ENCODE measurements at places on chromosomes 3 and 15. TPM values are rescaled to one million over a fixed set of nuclear protein-coding genes. Genes with fewer than 3 reads are reported as not detected.

SI gene
- total RNA-seq, result 4.7 TPM

CIDEC gene
- total RNA-seq, result 1.6 TPM

CCDC39 gene
- not detected for total RNA-seq

SLCO3A1 gene
- total RNA-seq, result 104 TPM

SLC51B gene
- total RNA-seq, result 1.2 TPM

KLF15 gene
- total RNA-seq, result 7.9 TPM

SLC28A1 gene
- 0.31 TPM for total RNA-seq

PDZRN3 gene
- total RNA-seq, result 58.6 TPM

HCN4 gene
- total RNA-seq, result 3.8 TPM

ADAMTSL3 gene
- 2.4 TPM for total RNA-seq

DNA sequence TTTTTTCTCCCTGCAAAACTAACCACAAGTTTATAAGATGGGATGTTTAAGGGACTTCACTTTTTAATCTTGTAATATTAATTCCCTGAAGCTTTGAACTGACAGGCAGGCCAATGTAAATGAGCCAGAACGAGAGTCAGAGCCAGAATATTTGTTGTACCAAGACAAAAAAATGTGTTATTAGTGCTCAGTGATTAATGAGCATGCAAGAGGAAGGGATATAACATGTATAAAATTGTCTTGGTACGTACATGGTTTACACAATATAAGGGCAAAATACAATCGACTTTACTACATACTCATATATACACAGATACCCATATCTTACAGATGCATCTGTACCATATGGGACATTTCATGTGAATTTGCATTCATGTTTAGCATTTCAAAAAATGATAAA is 331.2 kb downstream of the MECOM start:
- H3K27ac ChIP-seq, result no peak overlapping the region
- no peaks in the 10 kb centered on the region for H3K36me3 ChIP-seq
- peaks cover 27% of the 10 kb centered on the region for H3K4me1 ChIP-seq
- no peak for DNase-seq
- H3K4me3 ChIP-seq, result no peak overlapping the region
- no peaks in the 10 kb centered on the region for H3K27me3 ChIP-seq

- H3K4me1 ChIP-seq, result peaks cover 5% of the 10 kb centered on the region
- H3K27ac ChIP-seq, result no peak overlapping the region
- H3K27me3 ChIP-seq, result no peaks in the 10 kb centered on the region
- no peaks in the 10 kb centered on the region for H3K36me3 ChIP-seq
- no peak for DNase-seq
Observed at GRCh38 chr3:7204848-7205156, 343.9 kb downstream of the GRM7 start.

DNA sequence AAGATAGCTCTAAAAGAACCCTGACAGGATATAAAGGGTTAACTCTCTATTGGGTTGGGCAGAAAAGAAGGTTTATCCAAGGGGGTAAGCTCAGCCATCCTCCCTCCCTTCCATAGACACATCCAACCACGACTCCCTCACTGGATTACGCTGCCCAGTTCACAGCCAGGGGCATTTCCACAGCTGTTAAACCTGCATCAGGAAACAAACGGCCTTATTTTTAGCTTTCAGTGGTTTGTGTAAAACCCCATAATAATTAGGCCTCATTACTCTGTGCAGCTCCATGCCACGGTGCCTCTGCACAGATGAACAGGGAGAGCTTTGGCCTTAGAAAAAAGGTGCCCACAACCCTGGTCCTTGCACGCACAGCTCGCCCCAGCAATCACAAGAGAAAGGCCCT is 110.6 kb downstream of the GABRB3 start:
- no peak for DNase-seq
- no peaks in the 10 kb centered on the region for H3K4me1 ChIP-seq
- H3K36me3 ChIP-seq, result no peaks in the 10 kb centered on the region

GRCh38 chr15:55868707-55869106 is 124.7 kb downstream of the NEDD4 start:
- no peak overlapping the region for H3K4me3 ChIP-seq
- H3K27me3 ChIP-seq, result no peaks in the 10 kb centered on the region
- no peak for DNase-seq
- H3K36me3 ChIP-seq, result peaks cover 6% of the 10 kb centered on the region
- H3K27ac ChIP-seq, result no peak overlapping the region
- H3K4me1 ChIP-seq, result peaks cover 13% of the 10 kb centered on the region

- no peaks in the 10 kb centered on the region for H3K4me1 ChIP-seq
- H3K4me3 ChIP-seq, result no peak overlapping the region
- H3K36me3 ChIP-seq, result no peaks in the 10 kb centered on the region
- H3K27me3 ChIP-seq, result no peaks in the 10 kb centered on the region
- H3K27ac ChIP-seq, result no peak overlapping the region
Observed at GRCh38 chr15:47041301-47041700, 676.0 kb upstream of the SEMA6D start.

GRCh38 chr15:87576486-87577176 is 679.9 kb downstream of the NTRK3 start:
- no peaks in the 10 kb centered on the region for H3K36me3 ChIP-seq
- H3K4me3 ChIP-seq, result no peak overlapping the region
- H3K4me1 ChIP-seq, result no peaks in the 10 kb centered on the region

GRCh38 chr15:43204016-43204901 is 16.6 kb downstream of the EPB42 start:
- H3K36me3 ChIP-seq, result no peaks in the 10 kb centered on the region
- no peak overlapping the region for H3K4me3 ChIP-seq
- no peak overlapping the region for H3K27ac ChIP-seq
- DNase-seq, result no peak
- H3K4me1 ChIP-seq, result peaks cover 6% of the 10 kb centered on the region

DNA sequence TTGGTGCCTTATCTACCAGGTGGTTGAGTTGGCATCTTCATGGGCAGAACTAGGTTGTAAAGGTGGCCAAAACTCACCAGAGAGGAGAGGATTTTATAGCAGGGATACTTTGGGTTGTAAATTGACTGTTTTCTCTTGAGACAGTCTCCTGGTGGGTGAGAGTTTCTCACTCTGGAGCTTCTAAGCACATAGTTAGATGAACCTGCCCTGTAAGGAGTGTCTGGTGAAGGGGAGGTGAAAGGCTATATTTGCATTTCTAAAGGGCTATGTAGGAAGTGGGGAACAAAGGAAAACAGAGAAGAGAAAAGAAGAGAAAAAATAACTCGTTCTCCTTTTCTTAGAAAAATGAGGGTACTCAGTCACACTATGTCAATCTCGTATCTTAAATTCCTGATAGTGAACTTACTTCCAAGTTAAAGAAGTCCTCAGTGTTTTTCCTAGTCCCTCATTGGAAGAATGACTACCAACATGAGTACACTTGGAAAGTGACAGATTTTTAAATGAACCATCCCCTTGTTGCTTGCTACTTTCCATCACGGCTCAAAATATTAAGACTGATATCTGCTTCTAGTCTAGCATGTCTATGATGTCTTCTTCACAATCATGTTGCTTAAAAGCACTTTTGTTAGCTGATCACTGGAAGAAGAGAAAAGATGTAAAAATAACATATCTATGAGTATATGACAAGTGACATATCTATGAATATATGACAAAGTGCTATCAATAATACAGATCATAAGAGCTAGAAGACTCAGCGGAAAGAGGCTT is 113.8 kb upstream of the P2RY1 start:
- no peaks in the 10 kb centered on the region for H3K4me1 ChIP-seq
- no peak for DNase-seq
- H3K36me3 ChIP-seq, result no peaks in the 10 kb centered on the region
- no peaks in the 10 kb centered on the region for H3K27me3 ChIP-seq
- no peak overlapping the region for H3K27ac ChIP-seq

- no peaks in the 10 kb centered on the region for H3K36me3 ChIP-seq
- H3K4me1 ChIP-seq, result no peaks in the 10 kb centered on the region
- H3K4me3 ChIP-seq, result no peak overlapping the region
Observed at GRCh38 chr15:56587686-56588085, 122.7 kb upstream of the MNS1 start.

- no peak overlapping the region for H3K27ac ChIP-seq
- H3K4me1 ChIP-seq, result peaks cover 9% of the 10 kb centered on the region
- DNase-seq, result no peak
- no peak overlapping the region for H3K4me3 ChIP-seq
- H3K27me3 ChIP-seq, result no peaks in the 10 kb centered on the region
Observed at GRCh38 chr15:29062179-29062591, 176.4 kb downstream of the APBA2 start.

- no peaks in the 10 kb centered on the region for H3K4me1 ChIP-seq
- DNase-seq, result no peak
- H3K27ac ChIP-seq, result no peak overlapping the region
- no peak overlapping the region for H3K4me3 ChIP-seq
- no peaks in the 10 kb centered on the region for H3K36me3 ChIP-seq
Observed at GRCh38 chr3:68274286-68274685, 619.9 kb upstream of the SUCLG2 start.

DNA sequence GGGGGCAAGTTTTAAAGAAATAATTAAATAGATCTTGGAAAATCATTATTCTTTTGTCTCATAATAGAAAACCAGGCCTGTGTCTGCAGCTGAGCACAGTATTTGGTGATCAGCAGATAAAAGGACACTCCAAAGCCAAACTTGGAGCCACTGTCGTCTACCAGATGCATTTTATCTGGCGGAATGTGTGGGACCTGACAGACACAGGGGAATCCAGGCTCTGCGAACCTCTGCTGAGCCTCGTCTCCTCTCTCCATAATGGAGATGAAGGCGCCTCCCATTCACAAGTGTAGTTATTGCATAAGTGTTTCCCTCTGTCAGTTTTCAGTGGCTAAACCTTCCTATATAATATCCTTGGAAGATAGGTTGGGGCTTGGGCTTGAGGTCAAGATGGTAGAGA is 42.1 kb downstream of the EEFSEC start:
- H3K4me1 ChIP-seq, result peaks cover 36% of the 10 kb centered on the region
- no peak for DNase-seq
- no peaks in the 10 kb centered on the region for H3K27me3 ChIP-seq

DNA sequence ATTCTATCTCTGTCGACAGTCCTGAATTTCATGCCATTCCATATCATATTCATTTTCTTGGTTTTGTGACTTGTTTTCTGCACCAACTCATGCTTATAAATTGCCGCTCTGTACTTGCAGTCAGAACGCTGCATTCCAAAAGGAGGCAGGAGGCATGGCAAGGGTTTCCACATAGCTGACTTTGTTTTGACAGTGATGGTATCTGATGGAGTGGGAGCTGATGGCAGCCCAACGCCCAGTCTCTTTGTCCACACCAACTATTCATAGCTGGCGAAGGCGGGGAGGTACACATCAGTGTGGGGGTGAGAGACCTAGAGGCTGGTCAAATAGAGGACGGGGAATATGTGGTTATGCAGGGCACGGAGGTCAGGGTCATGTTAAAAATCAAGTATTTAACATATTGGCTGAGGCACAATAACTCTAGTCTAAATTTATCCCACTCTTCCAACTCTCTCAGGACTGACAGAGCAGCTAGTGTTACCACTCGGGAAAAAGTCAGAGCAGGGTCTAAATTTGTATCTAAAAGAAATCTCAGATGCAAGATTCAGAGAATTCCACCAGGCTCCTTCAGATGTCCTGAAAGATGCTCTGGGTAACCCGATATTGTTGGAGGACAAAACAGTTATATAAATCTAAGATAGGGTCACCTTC is 67.8 kb upstream of the ATP13A3 start:
- H3K36me3 ChIP-seq, result no peaks in the 10 kb centered on the region
- no peaks in the 10 kb centered on the region for H3K27me3 ChIP-seq
- no peak overlapping the region for H3K27ac ChIP-seq
- DNase-seq, result no peak

GRCh38 chr3:72114773-72115172 is 329.8 kb upstream of the PROK2 start:
- peaks cover 6% of the 10 kb centered on the region for H3K27me3 ChIP-seq
- H3K4me3 ChIP-seq, result no peak overlapping the region
- no peak overlapping the region for H3K27ac ChIP-seq
- peaks cover 5% of the 10 kb centered on the region for H3K4me1 ChIP-seq

DNA sequence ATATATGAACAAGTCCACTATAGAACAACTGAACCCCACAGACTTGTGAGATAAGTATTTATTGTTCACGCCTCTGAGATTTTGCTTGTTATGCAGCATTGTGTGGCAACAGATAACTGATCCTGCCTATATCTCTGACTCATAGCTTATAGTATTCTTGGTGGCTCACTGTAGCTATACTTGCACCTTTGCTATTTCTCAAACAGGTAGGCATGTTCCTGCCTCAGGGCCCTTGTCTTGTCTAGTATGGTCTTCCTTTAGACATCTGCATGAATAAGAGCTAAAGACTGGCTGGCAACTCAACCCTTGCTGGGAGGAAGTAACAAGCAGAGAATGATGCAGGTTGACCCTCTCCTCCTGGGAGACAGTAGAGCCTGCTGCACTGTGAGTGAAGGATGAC is 256.1 kb downstream of the CHST2 start:
- H3K27ac ChIP-seq, result no peak overlapping the region
- DNase-seq, result no peak
- H3K4me3 ChIP-seq, result no peak overlapping the region
- H3K36me3 ChIP-seq, result no peaks in the 10 kb centered on the region

DNA sequence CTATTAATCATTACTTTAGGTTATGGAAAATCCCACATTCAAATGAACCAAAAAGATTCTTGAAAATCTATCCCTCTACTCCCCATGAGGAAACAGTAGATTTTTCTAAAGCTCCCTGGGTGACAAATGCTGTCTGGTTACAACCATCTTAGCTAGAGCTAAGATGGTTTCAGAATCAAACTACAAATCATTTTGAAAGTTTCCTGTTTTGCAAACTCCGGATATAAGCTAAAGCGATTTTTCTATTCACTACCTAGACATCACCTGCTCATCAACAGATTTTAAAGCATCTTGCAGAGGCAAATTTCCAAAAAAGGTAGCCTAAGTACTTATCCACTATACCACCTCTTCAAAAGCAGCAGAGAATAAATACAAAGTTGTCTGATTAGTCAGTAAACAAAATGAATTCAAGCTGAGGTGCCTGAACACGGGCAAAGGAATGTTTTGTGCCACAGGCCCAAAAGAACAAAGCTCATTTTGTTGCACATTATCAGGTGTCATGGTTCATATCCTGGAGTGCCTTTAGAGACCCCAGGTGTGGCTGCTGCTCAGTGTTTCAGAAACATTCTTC is 204.9 kb downstream of the TNIK start:
- DNase-seq, result no peak
- H3K27ac ChIP-seq, result no peak overlapping the region
- no peak overlapping the region for H3K4me3 ChIP-seq
- H3K27me3 ChIP-seq, result peaks cover 36% of the 10 kb centered on the region

DNA sequence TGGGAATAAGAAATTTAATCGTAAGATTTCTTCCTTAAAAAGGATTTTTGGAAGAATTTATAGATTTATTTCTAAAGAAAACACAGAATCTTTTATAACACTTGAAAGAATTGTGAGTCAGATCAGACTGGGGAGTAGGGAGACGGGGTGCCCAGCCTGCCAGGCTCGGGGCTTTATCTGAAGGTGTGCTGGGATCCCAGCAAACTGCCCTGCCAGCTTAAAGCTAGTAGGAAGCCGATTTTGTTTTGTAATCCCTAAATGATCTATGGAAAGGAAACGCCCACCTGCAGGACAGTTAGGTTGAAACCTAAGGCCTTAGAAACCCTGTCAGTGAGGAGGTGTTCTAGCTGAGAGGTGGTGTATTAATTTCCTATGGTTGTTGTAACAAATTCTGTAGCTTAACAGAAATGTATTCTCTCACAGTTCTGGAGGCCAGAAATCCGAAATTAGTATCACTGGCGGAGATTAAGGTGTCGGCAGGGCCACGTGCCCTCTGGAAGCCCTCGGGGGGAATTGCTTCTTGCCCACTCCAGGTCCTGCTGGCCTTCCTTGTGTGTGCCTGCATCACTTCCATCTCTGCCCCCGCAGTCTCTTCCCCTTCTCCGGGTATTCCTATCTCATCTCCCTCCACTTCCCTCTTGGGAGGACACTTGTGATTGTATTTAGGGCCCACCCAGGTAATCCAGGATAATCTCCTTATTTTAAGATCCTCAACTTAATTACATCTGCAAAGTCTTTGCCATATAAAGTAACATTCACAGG is 19.3 kb upstream of the RAB6B start:
- H3K4me1 ChIP-seq, result peaks cover 4% of the 10 kb centered on the region
- H3K36me3 ChIP-seq, result no peaks in the 10 kb centered on the region
- no peak for DNase-seq
- H3K4me3 ChIP-seq, result no peak overlapping the region

Measured in type B pancreatic cell (in vitro differentiated cells).